ENCODE measurements at places on chromosomes 7 and 10. TPM values are rescaled to one million over a fixed set of nuclear protein-coding genes. Genes with fewer than 3 reads are reported as not detected.

DNA sequence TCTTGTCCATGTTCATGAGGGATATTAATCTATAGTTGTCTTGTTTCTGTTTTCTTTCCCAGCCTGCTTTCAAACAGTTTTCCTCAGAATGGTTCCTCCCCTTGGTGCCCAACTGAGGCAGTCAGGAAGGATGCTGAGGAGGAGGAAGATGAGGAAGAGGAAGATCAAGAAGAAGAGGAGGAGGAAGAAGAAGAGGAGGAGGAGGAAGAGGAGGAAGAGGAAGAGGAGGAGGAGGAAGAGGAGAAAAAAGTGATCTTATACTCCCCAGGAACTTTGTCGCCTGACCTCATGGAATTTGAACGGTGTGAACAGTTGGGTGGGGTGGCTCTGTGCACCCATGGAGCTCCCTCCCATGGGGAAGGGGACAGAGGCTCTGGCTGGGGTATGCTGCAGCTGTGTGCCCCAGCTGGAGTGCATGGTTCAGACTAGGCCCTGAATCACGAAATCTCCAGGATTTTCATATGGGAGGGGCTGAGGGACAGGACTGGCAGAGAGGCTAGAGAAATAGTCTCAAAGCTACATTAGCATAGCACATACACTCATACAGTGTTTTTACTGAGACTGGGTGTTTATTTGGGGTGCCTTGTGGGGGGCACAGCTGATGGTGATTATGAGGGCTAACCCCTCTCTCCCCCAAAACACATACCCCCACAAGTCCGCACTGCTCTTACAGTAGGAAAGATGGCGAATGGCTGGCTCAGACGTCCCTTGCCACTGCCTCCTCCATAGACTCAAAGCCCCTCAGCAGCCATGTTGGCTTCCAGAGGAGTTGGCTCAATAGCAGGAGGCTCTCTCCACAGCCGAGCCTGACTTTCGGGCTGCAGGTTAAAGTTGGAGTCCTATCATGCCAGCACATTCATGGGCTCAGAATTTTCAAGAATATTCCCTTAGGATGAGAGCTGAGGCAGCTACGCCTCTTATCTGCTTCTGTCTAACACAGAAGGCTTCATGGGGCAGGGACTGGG is 11.9 kb downstream of the STRA8 start:
- H3K4me3 ChIP-seq: no peak overlapping the region
- peaks cover under 1% of the 10 kb centered on the region for H3K27me3 ChIP-seq
- H3K36me3 ChIP-seq: no peaks in the 10 kb centered on the region

GRCh38 chr7:100686201-100686821 is 7.7 kb downstream of the GIGYF1 start:
- no peak overlapping the region for H3K4me3 ChIP-seq
- no peaks in the 10 kb centered on the region for H3K36me3 ChIP-seq
- DNase-seq: no peak
- no peaks in the 10 kb centered on the region for H3K27me3 ChIP-seq
- no peak overlapping the region for H3K27ac ChIP-seq

GRCh38 chr7:82521906-82522445 is 78.4 kb upstream of the CACNA2D1 start:
- no peak overlapping the region for H3K27ac ChIP-seq
- no peaks in the 10 kb centered on the region for H3K36me3 ChIP-seq
- H3K4me1 ChIP-seq: no peaks in the 10 kb centered on the region

GRCh38 chr10:3711918-3712317 is 73.1 kb downstream of the KLF6 start:
- no peak overlapping the region for H3K27ac ChIP-seq
- no peaks in the 10 kb centered on the region for H3K4me1 ChIP-seq
- DNase-seq: no peak
- no peak overlapping the region for H3K4me3 ChIP-seq
- no peaks in the 10 kb centered on the region for H3K36me3 ChIP-seq
- no peaks in the 10 kb centered on the region for H3K27me3 ChIP-seq

The ATOH7 gene
- total RNA-seq: not detected

The TMEM236 gene
- 0.12 TPM for total RNA-seq

All from activated naive CD8-positive, alpha-beta T cell treated with anti-CD3 and anti-CD28 coated beads for 36 hours (primary cell).